Mesothelial cell of epicardium (in vitro differentiated cells): ENCODE measurements at places on chromosomes 13 and 19. TPM values are rescaled to one million over a fixed set of nuclear protein-coding genes. Genes with fewer than 3 reads are reported as not detected.

Gene HOMER3
- 53.7 to 60.4 TPM (median 56.3 TPM) in 3 replicates for total RNA-seq

Gene GJB2
- total RNA-seq = 24.4 to 27.2 TPM (median 25.4 TPM) in 3 replicates

Gene C5AR2
- total RNA-seq = not detected in 3 replicates

Gene ZNF208
- not detected in 3 replicates for total RNA-seq

Gene ERICH6B
- total RNA-seq = not detected in 3 replicates

Gene SYT5
- total RNA-seq = 0.32 to 0.67 TPM (median 0.47 TPM) in 3 replicates

Gene SBK3
- total RNA-seq = 0.25 TPM in 1 of 3 replicates, not detected in the others

Gene C19orf18
- total RNA-seq = 2.7 to 4.1 TPM (median 3.3 TPM) in 3 replicates

Gene PSG4
- total RNA-seq = not detected in 3 replicates

Gene IGFL4
- 1.8 to 2.8 TPM (median 2.4 TPM) in 3 replicates for total RNA-seq

Gene SIGLEC7
- not detected in 3 replicates for total RNA-seq

Gene GAPDHS
- total RNA-seq = not detected in 3 replicates

Gene ATP8B3
- total RNA-seq = 2.2 to 2.4 TPM (median 2.3 TPM) in 3 replicates

Gene ZFP28
- 10.2 to 10.7 TPM (median 10.5 TPM) in 3 replicates for total RNA-seq

Gene LYPD5
- 0.27 to 0.57 TPM (median 0.33 TPM) in 3 replicates for total RNA-seq

Gene MCEMP1
- total RNA-seq = not detected in 3 replicates

Gene PSG5
- total RNA-seq = not detected in 3 replicates

Gene KCNN4
- total RNA-seq = 5.4 to 6.4 TPM (median 6.1 TPM) in 3 replicates

Gene NMRK2
- total RNA-seq = not detected in 3 replicates

Gene JSRP1
- total RNA-seq = 0.80 TPM in 1 of 3 replicates, not detected in the others

Gene ZNF814
- total RNA-seq = 53.7 to 60.4 TPM (median 56.2 TPM) in 3 replicates

Gene FFAR3
- total RNA-seq = 0.27 to 0.31 TPM in 2 of 3 replicates, not detected in the other

Gene KLK1
- 0.27 to 0.40 TPM in 2 of 3 replicates, not detected in the other for total RNA-seq

Gene SMIM44
- total RNA-seq = not detected in 3 replicates

Gene MIA
- 1.2 to 2.7 TPM (median 1.4 TPM) in 3 replicates for total RNA-seq

Gene ZNF415
- total RNA-seq = 13.1 to 15.6 TPM (median 13.8 TPM) in 3 replicates

Gene CEACAM4
- not detected in 3 replicates for total RNA-seq

Gene ZNF497
- 6.6 to 7.6 TPM (median 6.9 TPM) in 3 replicates for total RNA-seq

Gene FXYD7
- 0.41 to 1.3 TPM (median 0.69 TPM) in 3 replicates for total RNA-seq

Gene ERICH4
- not detected in 3 replicates for total RNA-seq

Gene TMIGD2
- 0.29 TPM in 1 of 3 replicates, not detected in the others for total RNA-seq

Gene USP12
- total RNA-seq = 22.3 to 23.2 TPM (median 23.0 TPM) in 3 replicates

Gene RNF225
- total RNA-seq = 0.83 to 1.3 TPM (median 1.2 TPM) in 3 replicates

Gene PRTN3
- 0.23 TPM in 1 of 3 replicates, not detected in the others for total RNA-seq

Gene CGB8
- 0.29 to 0.31 TPM in 2 of 3 replicates, not detected in the other for total RNA-seq

Gene ZNF600
- 16.7 to 18.3 TPM (median 17.3 TPM) in 3 replicates for total RNA-seq

Gene CLEC11A
- 33.0 to 34.4 TPM (median 33.6 TPM) in 3 replicates for total RNA-seq

Gene ZNF225
- total RNA-seq = 7.2 to 7.9 TPM (median 7.4 TPM) in 3 replicates

Gene LGALS7B
- total RNA-seq = 1.2 TPM in 1 of 3 replicates, not detected in the others

Gene PSG1
- total RNA-seq = not detected in 3 replicates

Gene MYO1F
- total RNA-seq = 0.35 to 0.69 TPM (median 0.47 TPM) in 3 replicates

Gene KLK12
- not detected in 3 replicates for total RNA-seq

Gene AXL
- total RNA-seq = 60.0 to 61.0 TPM (median 60.6 TPM) in 3 replicates

Gene CELF5
- 2.3 to 2.6 TPM (median 2.4 TPM) in 3 replicates for total RNA-seq

Gene ZNF560
- total RNA-seq = not detected in 3 replicates

Gene CBLC
- total RNA-seq = 8.5 to 10.8 TPM (median 8.8 TPM) in 3 replicates

Gene DIAPH3
- 13.4 to 16.8 TPM (median 16.5 TPM) in 3 replicates for total RNA-seq

Gene MAB21L1
- total RNA-seq = 0.58 to 0.80 TPM (median 0.77 TPM) in 3 replicates

Gene RNF17
- total RNA-seq = not detected in 3 replicates

Gene IZUMO2
- total RNA-seq = not detected in 3 replicates

Gene ZNF177
- 8.7 to 12.6 TPM (median 10.6 TPM) in 3 replicates for total RNA-seq

Gene ZNF714
- 32.4 to 33.5 TPM (median 33.1 TPM) in 3 replicates for total RNA-seq

Gene PINLYP
- 12.6 to 14.5 TPM (median 13.8 TPM) in 3 replicates for total RNA-seq

Gene CERS1
- 8.5 to 9.4 TPM (median 8.8 TPM) in 3 replicates for total RNA-seq

Gene GRK1
- total RNA-seq = 0.20 to 0.41 TPM (median 0.34 TPM) in 3 replicates

Gene LILRB4
- total RNA-seq = not detected in 3 replicates

Gene PPM1N
- total RNA-seq = 0.38 to 0.60 TPM (median 0.59 TPM) in 3 replicates
